ENCODE measurements at places on chromosomes 4 and X.

GRCh38 chrX:115318139-115318538 lies 28.6 kb downstream of the LUZP4 start:
- no peak for DNase-seq

GRCh38 chrX:51215266-51215665 lies 117.4 kb upstream of the NUDT10 start:
- no peak for DNase-seq

- DNase-seq, result no peak
These were observed 74.0 kb downstream of the AFF2 start for GRCh38 chrX:148574237-148574973.

GRCh38 chrX:142860944-142861343 lies 164.8 kb upstream of the SPANXN4 start:
- no peak for DNase-seq

- no peak for DNase-seq
These were observed 26.0 kb upstream of the TAF9B start for GRCh38 chrX:78165425-78165824.

GRCh38 chr4:54661169-54661568 lies 3.4 kb downstream of the KIT start:
- DNase-seq, result no peak

- no peak for DNase-seq
These were observed 8.9 kb downstream of the EIF4E start for GRCh38 chr4:98919996-98920395.

GRCh38 chr4:114209584-114209983 lies 230.1 kb upstream of the ARSJ start:
- no peak for DNase-seq
